ENCODE measurements at places on chromosomes 11 and 22.
A peak's percentile ranks its signal among the peaks of the same experiment; 100 is the strongest.

DNA sequence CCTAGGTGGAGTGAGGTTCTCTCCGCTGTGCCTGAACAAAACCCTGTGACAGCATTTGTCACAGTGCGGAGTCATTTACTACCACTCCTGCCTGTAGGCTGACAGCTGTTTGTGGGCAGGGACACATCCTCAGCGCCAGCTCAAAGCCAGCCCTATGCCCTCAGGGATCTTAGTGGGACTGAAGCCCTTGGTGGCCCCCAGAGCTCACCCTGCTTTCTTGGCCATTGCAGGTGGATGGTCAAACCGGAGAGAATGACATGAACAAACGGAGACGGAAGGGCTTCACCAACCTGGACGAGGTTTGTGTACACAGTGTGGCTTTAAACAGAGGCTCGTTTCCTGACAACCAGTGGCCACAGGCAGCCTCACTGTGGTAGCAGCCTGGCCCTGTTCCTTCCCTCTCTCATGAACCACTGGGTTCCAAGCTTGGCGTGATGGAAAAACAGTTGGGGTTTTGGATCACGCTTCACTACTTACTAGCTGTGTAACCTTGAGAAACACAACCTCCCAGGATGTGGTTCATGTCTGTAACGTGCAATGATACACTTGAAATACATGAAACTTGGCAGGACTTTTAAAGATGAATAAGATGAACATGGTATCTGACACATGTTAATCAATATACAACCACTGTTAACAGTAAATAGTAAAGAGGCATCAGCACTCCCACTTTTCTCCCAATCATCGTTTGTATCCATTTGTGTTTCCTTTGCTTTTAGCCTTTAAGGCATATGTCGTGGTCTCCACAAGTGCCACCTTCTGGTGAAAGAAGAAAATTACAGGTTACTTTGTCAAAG lies 125.8 kb downstream of the MICAL2 start:
- DNase-seq = peak; percentile 73

- DNase-seq = no peak
Measured at GRCh38 chr11:130455483-130456127, 7.2 kb downstream of the ADAMTS15 start.

GRCh38 chr11:27933992-27934829 lies 173.7 kb downstream of the KIF18A start:
- DNase-seq = peak; percentile 92

DNA sequence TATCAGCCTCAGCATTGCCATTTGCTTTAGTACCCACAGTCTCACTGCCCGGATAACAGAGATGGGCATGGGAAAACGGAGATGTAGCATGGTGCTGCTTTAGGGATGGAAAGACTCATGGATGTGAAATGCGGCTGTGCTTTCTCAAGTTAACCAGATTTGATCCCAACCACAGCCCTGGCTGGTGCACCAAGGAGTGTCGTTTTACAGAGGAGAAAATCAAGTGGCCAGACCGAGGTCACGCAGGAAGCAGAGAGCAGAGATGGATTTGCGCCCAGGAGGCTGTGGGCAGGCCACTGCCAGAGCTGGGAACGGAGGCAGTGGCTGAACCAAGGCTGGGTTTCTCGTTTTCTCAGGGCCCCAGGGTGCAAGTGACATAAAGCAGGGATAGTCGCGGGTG lies 9.0 kb downstream of the MB start:
- DNase-seq = no peak

GRCh38 chr11:2825889-2826678 lies 59.5 kb downstream of the CDKN1C start:
- peak; percentile 97 for DNase-seq

DNA sequence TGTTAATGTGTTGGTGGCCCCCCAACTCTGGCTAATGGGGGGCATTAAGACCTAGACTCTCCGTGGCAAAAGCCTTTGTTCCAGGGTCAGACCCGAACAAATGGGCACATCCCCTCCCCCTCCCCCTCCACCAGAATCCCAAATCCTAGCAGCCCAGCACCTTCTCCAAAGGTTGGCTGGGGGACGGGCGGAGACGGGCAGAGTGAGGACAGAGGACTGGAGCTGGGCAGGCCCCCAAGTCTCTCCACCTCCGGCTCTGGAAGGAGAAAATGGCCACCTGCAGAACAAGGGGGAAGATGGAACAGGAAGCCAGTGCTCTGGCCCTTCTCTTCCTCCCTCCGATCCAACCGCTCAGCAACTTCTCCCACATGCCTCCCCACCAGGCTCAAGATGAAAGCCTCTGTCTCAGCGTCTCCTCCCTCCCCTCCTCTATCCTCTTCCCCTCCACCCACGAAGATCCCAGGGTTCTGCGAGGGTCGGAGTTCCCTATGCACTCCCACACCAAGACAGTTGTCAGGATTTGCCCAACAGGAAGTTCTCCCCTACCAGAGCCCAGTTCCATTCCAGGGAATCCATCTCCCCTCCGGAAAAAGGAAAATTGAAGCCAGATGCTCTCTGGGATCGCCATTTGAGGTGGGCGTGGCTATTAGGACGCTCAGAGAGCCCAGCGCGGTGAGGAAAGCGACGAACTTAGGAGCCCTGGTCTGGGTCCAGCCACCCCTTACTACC lies 20.1 kb downstream of the ADA2 start:
- peak; percentile 57 for DNase-seq

DNA sequence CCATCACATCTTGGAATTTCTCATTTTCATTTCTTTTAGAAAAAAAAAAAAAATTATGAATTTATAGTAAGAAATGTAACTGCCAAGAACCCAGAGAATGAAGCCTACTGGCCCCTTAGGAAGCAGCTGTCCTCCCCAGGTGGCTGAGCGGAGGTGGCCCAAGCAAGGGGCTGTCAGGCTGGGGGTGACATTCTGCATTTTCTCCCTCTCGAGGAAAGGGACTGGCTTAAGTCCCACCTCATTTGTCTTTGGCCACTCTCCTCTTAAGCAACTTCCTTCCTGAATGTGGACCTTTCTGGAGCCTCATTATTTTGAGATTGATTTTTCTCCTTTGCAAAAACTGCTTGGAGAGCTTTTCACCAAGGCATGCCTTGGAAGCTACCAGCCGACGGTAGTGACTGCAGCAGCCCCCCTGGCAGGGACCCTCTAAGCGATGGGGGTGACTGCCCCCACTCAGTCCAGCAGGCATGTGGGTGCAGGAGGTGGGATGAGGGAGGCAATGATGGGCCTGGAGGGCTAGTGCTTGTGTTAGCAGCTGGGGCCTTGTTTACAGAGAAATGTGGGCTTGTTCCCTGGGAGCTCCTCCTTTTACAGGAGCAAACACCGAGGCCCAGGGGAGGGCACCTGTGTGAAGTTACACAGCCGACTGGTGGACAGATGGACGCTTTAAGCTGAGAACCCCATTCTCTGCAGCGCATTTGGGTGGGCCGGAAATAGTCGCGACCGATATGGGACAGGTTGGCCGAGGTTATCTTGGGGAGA lies 111.7 kb downstream of the MORC2 start:
- DNase-seq = peak; percentile 1

DNA sequence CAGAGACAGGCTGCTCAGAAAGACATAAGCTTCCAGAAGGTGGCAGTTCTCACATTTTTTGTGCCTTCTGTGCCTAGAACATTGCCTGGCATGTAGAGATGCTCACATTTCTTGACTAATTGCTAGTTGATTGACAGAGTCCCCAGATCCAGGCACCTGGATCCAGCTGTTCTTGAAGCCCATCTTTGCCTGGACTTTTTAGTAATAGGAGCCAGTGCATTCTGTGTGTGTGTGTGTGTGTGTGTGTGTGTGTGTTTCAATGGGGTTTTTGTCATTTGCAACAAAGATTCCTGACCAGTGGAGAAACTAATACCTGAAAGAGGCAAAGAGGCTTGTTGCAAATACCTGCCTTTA lies 15.1 kb downstream of the MRGPRF start:
- DNase-seq = no peak

GRCh38 chr11:13289081-13289480 lies 11.5 kb downstream of the BMAL1 start:
- DNase-seq = peak; percentile 41

DNA sequence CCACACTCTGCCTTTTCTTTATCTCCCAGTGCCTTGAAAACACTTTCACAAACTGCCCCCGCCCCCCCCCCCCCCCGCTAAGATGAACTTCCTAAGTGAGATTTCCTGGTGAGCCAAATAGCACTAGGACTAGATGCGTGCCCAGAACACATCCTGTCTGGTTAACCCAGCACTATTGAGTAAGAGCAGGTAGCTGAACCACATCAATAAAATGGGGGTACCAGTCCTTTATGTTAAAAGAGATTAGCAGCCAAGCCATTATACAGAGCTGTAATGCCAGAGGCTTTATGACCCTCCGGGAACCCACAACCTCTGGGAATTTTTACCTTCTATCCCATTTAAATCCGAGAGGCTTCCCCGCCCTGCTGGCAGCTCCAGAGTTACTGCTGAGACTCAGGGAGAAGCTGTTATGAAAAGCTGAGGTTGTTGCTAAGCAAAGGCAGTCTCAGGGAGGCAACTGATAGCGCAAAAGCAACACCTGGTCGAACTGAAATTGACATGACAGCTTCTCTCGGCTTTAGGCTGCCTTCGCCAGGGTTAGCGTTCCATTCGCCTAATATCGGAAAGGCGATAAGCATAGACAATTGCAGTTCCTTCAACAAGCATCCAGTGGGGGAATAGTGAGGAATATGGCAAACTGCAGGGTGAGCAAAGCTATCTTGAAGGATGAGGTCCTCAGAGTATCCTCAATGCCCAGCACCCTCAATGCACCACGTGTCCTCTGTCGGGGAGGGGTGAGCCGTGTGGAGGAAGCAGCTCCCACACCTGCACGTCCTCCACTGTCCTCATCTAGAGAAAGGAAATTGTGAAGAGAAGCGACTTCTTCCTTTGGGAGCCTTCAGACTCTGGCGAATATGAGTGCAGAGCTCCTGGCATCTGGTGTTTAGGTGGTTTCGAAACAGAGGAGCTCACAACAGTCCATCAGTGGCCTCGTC lies 977.0 kb downstream of the NTM start:
- DNase-seq = no peak

DNA sequence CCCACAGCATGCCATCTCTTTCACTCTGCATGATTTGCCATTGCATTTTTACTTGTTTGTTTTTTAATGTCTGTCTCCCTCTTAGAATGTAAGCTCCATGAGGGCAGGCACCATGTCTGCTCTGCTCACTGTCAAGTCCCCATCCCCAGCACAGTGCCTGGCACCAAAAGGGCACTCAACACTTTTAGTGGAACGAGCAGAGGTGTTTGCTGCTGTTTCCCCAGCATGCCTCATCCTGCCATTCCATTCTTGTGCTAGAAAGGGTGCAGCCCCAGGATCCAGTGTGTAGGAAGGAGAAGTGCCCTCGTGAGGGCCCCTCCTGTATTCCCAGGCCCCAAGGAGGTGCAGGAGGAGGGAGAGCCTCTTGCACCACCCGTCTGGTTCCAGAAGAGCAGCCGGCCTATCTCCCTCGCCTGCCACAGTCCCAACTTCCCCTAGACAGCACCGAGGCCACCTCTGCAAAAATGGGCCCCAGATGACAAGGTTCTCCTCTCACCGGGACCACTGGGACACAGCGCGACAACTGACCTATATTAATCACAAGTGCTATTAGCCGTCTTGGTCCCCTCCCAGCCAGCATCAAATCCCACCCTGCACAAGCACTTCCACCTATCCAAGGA lies 33.3 kb upstream of the CACNG2 start:
- DNase-seq = no peak

- no peak for DNase-seq
Measured at GRCh38 chr11:65288706-65289536, 25.7 kb upstream of the CDC42EP2 start.

GRCh38 chr11:14934641-14935351 lies 37.4 kb downstream of the CALCA start:
- no peak for DNase-seq

DNA sequence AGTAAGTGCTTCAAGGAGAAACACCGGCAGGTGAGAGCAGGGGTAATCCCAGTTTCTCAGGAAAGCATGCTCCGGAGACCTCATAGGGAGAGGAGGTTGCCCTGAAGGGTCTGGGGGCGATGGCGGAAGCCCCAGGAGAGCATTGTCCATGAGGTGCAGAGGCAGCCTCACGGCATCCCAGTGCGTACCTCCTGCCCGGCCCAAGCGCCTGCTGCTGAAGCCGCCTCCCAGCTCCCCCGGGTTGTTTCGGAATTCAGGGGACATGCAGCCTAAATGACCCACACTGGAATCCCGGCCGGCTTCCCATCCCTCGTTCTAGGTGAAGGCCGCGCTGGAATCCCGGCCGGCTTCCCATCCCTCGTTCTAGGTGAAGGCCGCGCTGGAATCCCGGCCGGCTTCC lies 2.7 kb downstream of the ZBED4 start:
- DNase-seq = no peak

- DNase-seq = no peak
Measured at GRCh38 chr22:44743804-44744211, 8.6 kb upstream of the ARHGAP8 start.

DNA sequence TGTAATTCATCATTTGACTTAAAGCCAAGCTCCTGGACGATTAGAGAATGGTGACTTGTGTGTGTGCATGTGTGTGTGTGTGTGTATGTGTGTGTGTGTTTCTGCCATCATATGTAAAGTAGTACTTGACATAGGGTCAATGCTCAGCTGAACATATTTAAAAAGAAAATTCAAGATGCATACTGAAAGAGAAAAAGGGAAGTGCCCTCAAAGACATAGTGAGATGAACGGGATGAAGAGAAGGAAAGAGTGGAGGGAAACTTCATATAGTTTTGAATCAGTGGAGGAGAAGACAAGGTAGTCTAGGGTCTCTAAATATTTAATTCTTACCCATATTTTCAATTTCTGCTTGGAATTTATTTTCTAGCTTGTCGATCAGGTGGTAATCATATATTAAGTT lies 4.0 kb downstream of the TCN1 start:
- no peak for DNase-seq

- DNase-seq = no peak
Measured at GRCh38 chr22:29269230-29269604, 1.1 kb downstream of the EWSR1 start.

GRCh38 chr11:71102251-71102995 lies 150.0 kb downstream of the SHANK2 start:
- DNase-seq = no peak

DNA sequence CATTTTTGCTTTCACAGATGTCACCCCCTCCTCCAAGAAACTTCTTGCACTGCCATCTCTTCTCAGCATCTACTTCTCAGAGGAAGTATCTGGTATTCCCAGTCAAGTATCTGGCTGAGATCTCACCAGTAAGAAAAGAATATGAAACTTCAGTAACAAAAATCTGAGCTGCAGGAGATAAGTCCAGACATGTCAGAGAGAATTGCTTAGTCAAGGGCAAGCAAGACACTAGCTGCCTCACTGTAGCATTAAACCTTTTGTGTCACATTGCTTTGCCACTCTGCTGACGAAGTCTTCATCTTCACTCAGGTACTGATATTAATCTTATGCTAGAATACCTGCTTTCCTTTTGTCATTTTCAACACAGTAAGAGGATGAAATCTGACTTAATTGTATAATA lies 70.6 kb upstream of the ZC3H12C start:
- DNase-seq = no peak

GRCh38 chr11:95372097-95372656 lies 141.2 kb upstream of the SESN3 start:
- DNase-seq = no peak

- peak; percentile 92 for DNase-seq
Measured at GRCh38 chr11:57434640-57435546, 8.0 kb upstream of the SLC43A3 start.

GRCh38 chr11:115720602-115721245 lies 216.5 kb upstream of the CADM1 start:
- DNase-seq = no peak

- DNase-seq = no peak
Measured at GRCh38 chr22:35324067-35324466, 24.4 kb downstream of the TOM1 start.

Data from AG08395 (cell line).